ENCODE measurements at places on chromosomes 5 and 9. TPM values are rescaled to one million over a fixed set of nuclear protein-coding genes. Genes with fewer than 3 reads are reported as not detected.

DNA sequence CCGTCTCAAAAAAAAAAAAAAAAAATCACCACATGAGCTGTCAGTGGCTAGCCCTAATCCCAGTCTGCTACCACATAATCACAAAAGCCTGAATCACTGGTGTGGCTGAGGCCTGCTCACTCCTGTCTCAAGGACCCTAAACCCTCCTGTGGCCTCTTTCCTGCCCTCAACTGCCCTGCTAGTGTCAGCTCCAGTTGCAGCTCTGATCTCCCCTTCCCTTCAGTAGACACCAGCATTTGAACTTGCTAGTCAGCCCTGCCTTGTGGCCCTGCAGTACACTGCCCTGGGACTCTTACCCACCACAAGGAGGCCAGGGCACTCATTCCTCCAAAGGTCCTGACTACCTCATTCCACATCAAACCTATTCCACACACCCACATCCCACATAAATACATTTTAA lies 9.5 kb upstream of the P4HA2 start:
- no peaks in the 10 kb centered on the region for H3K27me3 ChIP-seq
- H3K4me1 ChIP-seq = no peaks in the 10 kb centered on the region
- no peak overlapping the region for H3K4me3 ChIP-seq
- no peak overlapping the region for H3K27ac ChIP-seq
- DNase-seq = peak; percentile 40
- H3K36me3 ChIP-seq = no peaks in the 10 kb centered on the region

- no peak for DNase-seq
- no peaks in the 10 kb centered on the region for H3K36me3 ChIP-seq
- H3K4me3 ChIP-seq = no peak overlapping the region
Observed at GRCh38 chr9:19018201-19018600, 14.8 kb downstream of the SAXO1 start.

DNA sequence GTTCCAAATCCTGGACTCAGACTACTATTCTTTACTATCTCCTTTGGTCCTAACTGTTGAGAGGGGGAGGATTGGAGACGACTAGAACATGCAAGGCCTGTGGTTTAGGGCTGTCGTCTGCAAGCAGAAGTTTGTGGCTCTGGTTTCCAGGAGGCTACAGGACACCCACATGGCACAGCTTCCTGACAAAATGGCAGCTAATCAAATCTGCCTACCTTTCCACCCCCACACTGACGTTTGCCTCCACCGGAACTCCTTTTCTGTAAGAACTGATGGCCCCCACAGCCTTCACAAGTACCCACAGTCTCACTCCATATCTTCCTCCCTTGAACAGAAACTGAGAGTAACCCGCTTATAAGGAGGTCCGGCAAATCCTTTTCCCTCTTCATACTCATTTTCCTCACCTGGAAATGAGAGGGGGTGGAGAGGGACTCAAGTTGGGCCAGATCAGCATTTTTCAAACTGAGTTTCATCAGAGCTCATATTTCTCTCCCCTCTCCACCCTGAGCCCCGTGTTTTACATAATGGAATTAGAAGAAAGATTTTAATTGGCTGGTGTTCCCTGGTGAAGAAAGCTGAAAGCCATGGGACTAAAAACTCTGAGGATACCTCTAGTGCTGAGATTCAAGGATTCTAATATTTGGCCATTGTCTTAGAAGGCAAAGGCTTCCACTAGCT lies 5.2 kb downstream of the SLC31A2 start:
- H3K27me3 ChIP-seq = no peaks in the 10 kb centered on the region
- peaks cover 17% of the 10 kb centered on the region for H3K4me1 ChIP-seq
- no peak overlapping the region for H3K27ac ChIP-seq
- no peak for DNase-seq
- no peak overlapping the region for H3K4me3 ChIP-seq
- peaks cover 7% of the 10 kb centered on the region for H3K36me3 ChIP-seq

DNA sequence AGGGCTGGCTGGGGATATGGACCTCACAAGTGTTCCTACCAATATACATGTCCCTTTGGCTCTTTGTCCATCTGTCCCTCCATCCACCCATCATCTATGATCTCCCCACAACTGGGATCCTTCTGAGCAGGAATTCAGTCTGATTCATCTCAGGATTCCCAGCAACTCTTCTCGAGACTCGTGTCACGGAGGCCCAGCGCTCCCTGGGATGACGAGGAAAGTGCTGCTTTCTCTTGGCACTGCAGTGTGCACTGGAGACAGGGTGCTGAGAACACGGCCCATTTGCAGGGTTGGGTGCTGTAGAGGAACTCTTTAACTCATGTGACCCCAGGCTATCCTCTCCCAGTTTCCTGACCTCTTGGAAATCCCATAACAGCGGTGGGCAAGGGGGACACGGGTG lies 72.9 kb downstream of the ANGPTL2 start:
- H3K27me3 ChIP-seq = no peaks in the 10 kb centered on the region
- peak overlapping the region; percentile 53 for H3K27ac ChIP-seq
- DNase-seq = no peak
- no peaks in the 10 kb centered on the region for H3K36me3 ChIP-seq
- H3K4me3 ChIP-seq = no peak overlapping the region

DNA sequence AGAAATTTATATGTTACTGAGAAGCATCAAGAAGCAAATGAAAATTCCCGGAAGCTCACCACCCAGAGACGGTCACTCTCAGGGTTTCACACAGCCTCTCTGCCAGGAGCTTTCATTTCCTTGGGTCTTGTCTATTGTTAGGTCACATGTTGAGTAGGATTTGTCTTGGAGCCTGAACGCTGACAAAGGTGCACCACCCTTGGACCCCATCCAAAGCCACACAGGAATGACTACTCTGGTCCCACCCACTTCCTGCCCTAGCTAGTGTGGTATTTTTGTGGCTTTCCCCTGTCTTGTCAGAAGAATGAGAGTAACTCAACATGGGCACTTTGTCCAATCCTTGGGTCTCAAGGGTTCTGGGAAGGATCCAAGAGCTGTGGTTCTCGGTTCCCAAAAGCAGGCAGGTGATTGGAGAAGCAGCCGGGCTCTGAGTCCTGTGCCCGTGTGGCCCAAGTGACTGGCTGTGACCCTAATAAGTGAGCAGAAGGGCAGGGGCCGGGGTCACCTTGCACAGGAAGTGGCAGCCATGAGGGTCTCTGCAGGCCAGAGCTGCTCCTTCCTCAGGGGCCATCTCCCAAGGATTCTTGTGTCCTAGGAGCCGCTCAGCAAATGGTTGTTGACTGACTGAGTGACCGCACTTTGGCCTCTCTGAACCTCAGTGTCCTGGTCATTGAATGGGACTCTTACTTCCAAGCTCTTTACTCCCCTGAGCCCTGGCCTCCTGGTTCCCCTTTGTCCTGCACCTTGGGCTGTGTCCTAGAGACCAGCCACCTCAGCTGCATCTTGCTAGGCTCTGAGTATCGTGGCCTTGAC lies 6.9 kb downstream of the FGD3 start:
- H3K27me3 ChIP-seq = peaks cover 5% of the 10 kb centered on the region
- no peak for DNase-seq
- H3K4me3 ChIP-seq = no peak overlapping the region
- no peak overlapping the region for H3K27ac ChIP-seq
- no peaks in the 10 kb centered on the region for H3K36me3 ChIP-seq
- no peaks in the 10 kb centered on the region for H3K4me1 ChIP-seq

GRCh38 chr5:82728926-82729702 lies 348.1 kb downstream of the TMEM167A start:
- H3K27ac ChIP-seq = no peak overlapping the region
- no peaks in the 10 kb centered on the region for H3K36me3 ChIP-seq
- no peak overlapping the region for H3K4me3 ChIP-seq
- H3K27me3 ChIP-seq = no peaks in the 10 kb centered on the region
- DNase-seq = no peak

GRCh38 chr5:89349246-89349980 lies 466.4 kb upstream of the MEF2C start:
- H3K27me3 ChIP-seq = no peaks in the 10 kb centered on the region
- H3K4me1 ChIP-seq = no peaks in the 10 kb centered on the region
- no peak overlapping the region for H3K4me3 ChIP-seq
- no peak for DNase-seq
- H3K36me3 ChIP-seq = no peaks in the 10 kb centered on the region

DNA sequence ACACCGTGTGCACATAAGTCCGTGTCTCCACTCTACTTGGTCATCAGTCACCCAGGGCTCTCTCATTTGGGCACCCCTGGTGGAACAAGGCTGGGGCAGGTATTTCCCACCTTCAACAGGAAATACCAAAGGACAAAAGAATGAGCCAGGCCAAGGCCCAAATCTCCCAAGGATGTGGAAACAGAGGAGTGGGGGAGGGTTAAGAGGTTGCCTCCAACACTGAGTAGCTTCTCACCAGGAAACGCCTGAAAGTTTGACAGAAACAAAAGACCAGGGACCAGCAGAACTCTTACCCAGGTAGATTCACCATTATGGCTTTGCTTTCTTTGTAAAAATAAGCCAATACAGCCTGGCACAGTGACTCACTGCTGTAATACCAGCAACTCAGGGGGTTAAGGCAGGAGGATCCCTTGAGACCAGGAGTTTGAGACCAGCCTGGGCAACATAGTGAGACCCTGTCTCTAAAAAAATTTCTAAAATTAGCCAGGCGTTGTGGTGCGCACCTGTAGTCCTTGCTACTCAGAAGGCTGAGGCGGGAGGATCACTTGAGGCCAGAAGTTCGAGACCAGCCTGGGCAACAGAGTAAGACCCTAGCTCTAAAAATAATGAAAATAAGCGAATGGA lies 12.7 kb downstream of the SLC1A3 start:
- H3K27ac ChIP-seq = no peak overlapping the region
- no peak overlapping the region for H3K4me3 ChIP-seq
- no peaks in the 10 kb centered on the region for H3K4me1 ChIP-seq
- DNase-seq = no peak

GRCh38 chr5:109199289-109199688 lies 210.5 kb downstream of the PJA2 start:
- DNase-seq = no peak
- no peak overlapping the region for H3K4me3 ChIP-seq
- H3K27me3 ChIP-seq = no peaks in the 10 kb centered on the region
- H3K36me3 ChIP-seq = no peaks in the 10 kb centered on the region
- no peaks in the 10 kb centered on the region for H3K4me1 ChIP-seq
- H3K27ac ChIP-seq = no peak overlapping the region

- H3K4me1 ChIP-seq = peaks cover 53% of the 10 kb centered on the region
- no peak for DNase-seq
- H3K27ac ChIP-seq = no peak overlapping the region
- H3K36me3 ChIP-seq = no peaks in the 10 kb centered on the region
- no peak overlapping the region for H3K4me3 ChIP-seq
Observed at GRCh38 chr5:59722874-59723273, 170.7 kb downstream of the PDE4D start.

LMX1B gene
- polyA plus RNA-seq = not detected

NUTM2F gene
- polyA plus RNA-seq = not detected
